ENCODE measurements at places on chromosomes 7 and 10. TPM values are rescaled to one million over a fixed set of nuclear protein-coding genes. Genes with fewer than 3 reads are reported as not detected.

- H3K4me1 ChIP-seq: peaks cover 11% of the 10 kb centered on the region
- no peaks in the 10 kb centered on the region for H3K27me3 ChIP-seq
- H3K36me3 ChIP-seq: no peaks in the 10 kb centered on the region
- no peak overlapping the region for H3K27ac ChIP-seq
- DNase-seq: no peak
- no peak overlapping the region for H3K4me3 ChIP-seq
Measured at GRCh38 chr10:43041422-43042342, 35.2 kb upstream of the RET start.

DNA sequence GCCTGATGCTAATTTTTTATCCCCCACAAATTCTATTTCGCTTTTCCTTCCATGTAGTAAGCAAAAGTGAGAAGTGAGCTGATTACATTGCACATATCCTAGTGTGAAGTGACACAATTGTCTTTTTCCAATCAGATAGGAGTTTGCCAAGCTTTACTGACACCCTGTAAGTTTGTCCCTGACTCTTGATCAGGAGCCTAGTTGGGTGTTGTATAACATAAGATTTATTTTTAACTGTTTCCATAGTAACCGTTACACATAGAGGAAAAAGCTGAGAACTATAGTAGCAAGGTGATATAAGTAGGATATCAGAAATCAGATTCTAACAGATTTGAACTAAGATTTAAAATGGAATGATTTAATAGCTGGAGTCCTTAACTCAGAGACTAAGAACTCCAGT, 31.2 kb downstream of the EXOC4 start:
- no peak for DNase-seq
- no peak overlapping the region for H3K4me3 ChIP-seq
- H3K4me1 ChIP-seq: peaks cover 13% of the 10 kb centered on the region
- no peaks in the 10 kb centered on the region for H3K36me3 ChIP-seq

GRCh38 chr7:101900103-101900502, 82.7 kb downstream of the CUX1 start:
- H3K36me3 ChIP-seq: no peaks in the 10 kb centered on the region
- no peaks in the 10 kb centered on the region for H3K27me3 ChIP-seq
- no peaks in the 10 kb centered on the region for H3K4me1 ChIP-seq
- no peak overlapping the region for H3K27ac ChIP-seq
- DNase-seq: no peak
- no peak overlapping the region for H3K4me3 ChIP-seq

Gene NPSR1
- not detected for total RNA-seq

Gene XRCC2
- total RNA-seq: 30.0 TPM

DNA sequence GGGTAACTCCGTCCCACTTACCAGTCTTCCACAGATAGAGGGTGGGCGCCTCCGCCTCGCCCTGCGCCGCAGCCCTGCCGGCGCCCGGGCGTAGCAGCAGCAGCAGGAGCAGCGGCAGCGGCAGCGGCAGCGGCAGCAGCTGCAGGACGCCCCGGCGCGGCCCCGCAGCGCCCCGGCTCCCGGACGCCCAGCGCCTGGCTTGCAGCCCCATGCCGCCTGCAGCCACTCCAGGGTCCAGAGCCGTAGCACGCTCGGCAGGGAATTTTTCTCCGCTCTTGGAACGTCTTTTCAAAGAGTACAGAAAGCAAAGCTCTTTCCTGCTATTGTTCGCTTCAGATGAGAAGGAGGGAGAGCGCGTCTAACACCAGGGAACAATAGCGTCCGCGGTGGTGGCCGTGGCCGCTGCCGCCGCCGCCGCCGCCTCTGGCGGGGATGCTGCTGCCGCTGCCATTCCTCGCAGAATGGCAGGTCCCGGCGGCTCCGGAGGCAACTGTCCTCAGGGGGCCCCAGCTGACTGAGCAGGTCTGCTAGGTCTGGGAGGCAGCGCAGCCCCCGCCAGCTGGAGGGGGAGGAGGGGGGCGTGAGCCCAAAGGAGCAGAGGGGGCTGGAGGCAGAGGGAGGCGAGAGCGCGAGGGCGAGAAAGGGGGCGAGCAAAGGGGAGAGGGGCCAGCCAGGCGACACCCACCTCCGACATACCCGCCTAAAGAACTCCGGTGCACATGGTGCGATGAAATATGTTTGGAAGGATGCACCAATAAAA, at the start of gene THSD7A:
THSD7A (minus strand) TSS at position 463 of the 760 bp plus-strand sequence; CDS start at position 211, 252 bp downstream.
- peak; percentile 78 for DNase-seq
- H3K27ac ChIP-seq: no peak within 1 kb of the TSS
- H3K4me3 ChIP-seq: peak within 1 kb of the TSS; percentile 68
- H3K36me3 ChIP-seq: no peaks in the 10 kb centered on the region

Gene CDNF
- total RNA-seq: 1.8 TPM

- H3K27me3 ChIP-seq: no peaks in the 10 kb centered on the region
- no peak for DNase-seq
- H3K4me1 ChIP-seq: no peaks in the 10 kb centered on the region
- no peaks in the 10 kb centered on the region for H3K36me3 ChIP-seq
- no peak overlapping the region for H3K27ac ChIP-seq
Measured at GRCh38 chr7:30842542-30843451, 68.9 kb upstream of the AQP1 start.

- no peak overlapping the region for H3K27ac ChIP-seq
- no peak overlapping the region for H3K4me3 ChIP-seq
- DNase-seq: no peak
- peaks cover 8% of the 10 kb centered on the region for H3K27me3 ChIP-seq
Measured at GRCh38 chr7:31699050-31699449, 12.0 kb downstream of the PPP1R17 start.

- no peaks in the 10 kb centered on the region for H3K4me1 ChIP-seq
- no peak for DNase-seq
- H3K4me3 ChIP-seq: no peak overlapping the region
- no peak overlapping the region for H3K27ac ChIP-seq
Measured at GRCh38 chr7:44077681-44078091, 4.6 kb downstream of the POLM start.

Gene COL28A1
- 0.60 TPM for total RNA-seq

GRCh38 chr10:3978174-3978573, 193.2 kb upstream of the KLF6 start:
- no peaks in the 10 kb centered on the region for H3K36me3 ChIP-seq
- no peaks in the 10 kb centered on the region for H3K27me3 ChIP-seq
- no peak overlapping the region for H3K4me3 ChIP-seq
- no peak for DNase-seq
- H3K4me1 ChIP-seq: peaks cover 13% of the 10 kb centered on the region

- no peaks in the 10 kb centered on the region for H3K27me3 ChIP-seq
- H3K4me3 ChIP-seq: no peak overlapping the region
- no peak overlapping the region for H3K27ac ChIP-seq
- no peak for DNase-seq
Measured at GRCh38 chr10:5622186-5622960, 44.0 kb downstream of the ASB13 start.

- no peak for DNase-seq
- no peak overlapping the region for H3K4me3 ChIP-seq
- no peak overlapping the region for H3K27ac ChIP-seq
- no peaks in the 10 kb centered on the region for H3K27me3 ChIP-seq
- no peaks in the 10 kb centered on the region for H3K4me1 ChIP-seq
Measured at GRCh38 chr10:14485986-14486385, 155.3 kb upstream of the FRMD4A start.

Gene HOXA5
- total RNA-seq: not detected

Gene ADAM22
- total RNA-seq: 10.7 TPM

Gene FFAR4
- total RNA-seq: 0.04 TPM

GRCh38 chr10:3838460-3839437, 53.7 kb upstream of the KLF6 start:
- no peaks in the 10 kb centered on the region for H3K4me1 ChIP-seq
- H3K4me3 ChIP-seq: no peak overlapping the region
- no peaks in the 10 kb centered on the region for H3K36me3 ChIP-seq
- H3K27ac ChIP-seq: no peak overlapping the region
- DNase-seq: no peak

Gene PTPRZ1
- total RNA-seq: 154 TPM

DNA sequence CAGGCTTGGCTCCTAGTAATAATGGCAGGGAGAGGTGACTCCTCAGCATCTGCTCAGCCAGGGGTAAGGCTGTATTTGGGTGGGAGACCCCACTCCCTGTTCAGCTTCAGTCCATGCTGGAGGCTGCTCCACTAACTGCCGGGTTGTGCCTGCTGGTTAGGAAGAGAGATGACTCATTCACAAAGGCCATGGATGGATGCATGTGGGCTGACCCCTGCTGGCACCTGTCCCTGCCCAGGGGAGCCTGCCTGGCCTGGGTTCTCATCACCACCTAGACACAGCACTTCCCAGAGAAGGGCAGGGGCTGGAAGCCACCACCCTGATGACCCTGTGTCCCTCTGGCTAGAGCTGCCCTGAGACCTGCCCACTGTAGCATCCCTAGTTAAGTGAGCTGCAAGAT, 59.0 kb downstream of the VSTM4 start:
- no peak for DNase-seq
- no peaks in the 10 kb centered on the region for H3K36me3 ChIP-seq
- no peaks in the 10 kb centered on the region for H3K4me1 ChIP-seq
- H3K27ac ChIP-seq: no peak overlapping the region

- peak; percentile 92 for DNase-seq
- peaks cover 6% of the 10 kb centered on the region for H3K27me3 ChIP-seq
- H3K36me3 ChIP-seq: no peaks in the 10 kb centered on the region
- H3K4me3 ChIP-seq: peak within 1 kb of the TSS; percentile 83
Measured at GRCh38 chr10:119650692-119651513, at the start of gene BAG3. TSS of gene BAG3 (plus strand) at chr10:119651380. CDS start at chr10:119651676, 296 bp downstream.

GRCh38 chr7:93055543-93056107, 62.2 kb downstream of the SAMD9 start:
- DNase-seq: peak; percentile 62
- no peaks in the 10 kb centered on the region for H3K27me3 ChIP-seq
- H3K36me3 ChIP-seq: no peaks in the 10 kb centered on the region
- H3K27ac ChIP-seq: no peak overlapping the region
- H3K4me1 ChIP-seq: no peaks in the 10 kb centered on the region
- H3K4me3 ChIP-seq: no peak overlapping the region

Gene ADGRA1
- not detected for total RNA-seq

Gene BNIP3
- 312 TPM for total RNA-seq

DNA sequence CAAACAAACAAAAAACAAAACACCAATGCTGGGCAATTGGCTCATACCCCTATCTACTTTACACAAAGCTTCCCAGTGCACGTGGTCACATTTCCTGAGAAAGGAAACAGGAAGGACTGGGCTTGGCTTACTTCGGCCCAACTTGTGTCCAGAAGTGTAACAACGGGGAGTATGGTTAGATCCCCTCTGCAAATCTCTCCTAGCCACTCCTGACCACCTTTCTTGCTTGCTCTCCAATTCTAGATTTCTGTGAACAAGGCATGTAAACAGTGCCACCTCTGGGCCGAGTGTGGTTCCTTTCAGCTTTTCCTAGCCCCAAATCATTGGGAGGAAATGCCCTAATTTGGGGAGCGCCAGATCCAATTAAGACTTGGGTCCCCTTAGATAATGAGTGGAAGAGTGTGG, 21.0 kb upstream of the FRAT2 start:
- H3K36me3 ChIP-seq: no peaks in the 10 kb centered on the region
- no peak overlapping the region for H3K27ac ChIP-seq
- H3K4me3 ChIP-seq: no peak overlapping the region
- H3K27me3 ChIP-seq: no peaks in the 10 kb centered on the region
- DNase-seq: peak; percentile 64

Gene CDK14
- 52.3 TPM for total RNA-seq

DNA sequence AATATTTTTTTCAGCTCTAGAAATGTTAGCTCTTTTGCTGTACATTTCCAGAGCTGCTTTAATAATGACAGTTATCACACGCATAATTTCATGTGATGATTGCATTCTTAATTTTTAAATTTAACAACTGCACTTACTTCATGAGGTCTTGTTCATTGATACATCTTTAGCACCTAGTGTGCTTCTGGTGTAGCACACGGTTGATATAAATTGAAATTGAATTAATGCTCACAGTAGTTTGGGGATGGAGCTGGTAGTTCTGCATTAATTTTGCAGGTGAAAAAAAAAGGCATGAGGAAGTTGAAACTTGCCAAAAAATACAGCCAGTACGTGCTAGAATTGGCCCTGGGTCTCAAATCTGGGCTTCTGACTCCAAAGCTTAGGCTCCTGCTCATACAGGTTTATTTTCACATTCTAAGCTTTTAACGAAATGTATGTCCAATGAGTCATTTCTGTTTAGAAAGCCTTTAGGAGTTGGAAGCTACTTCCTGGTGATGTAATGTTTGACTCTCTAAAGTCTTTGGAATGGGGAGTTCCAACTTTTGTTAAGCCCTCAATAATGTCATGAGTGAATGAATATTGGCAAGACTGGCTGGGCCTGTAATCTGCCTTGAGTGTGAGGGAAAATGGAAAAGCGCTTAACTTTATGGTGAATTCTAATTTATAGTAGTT, 62.5 kb downstream of the DAGLB start:
- H3K36me3 ChIP-seq: no peaks in the 10 kb centered on the region
- H3K4me3 ChIP-seq: no peak overlapping the region
- H3K27me3 ChIP-seq: no peaks in the 10 kb centered on the region
- DNase-seq: no peak

GRCh38 chr7:4066206-4066605, 615.9 kb upstream of the FOXK1 start:
- H3K4me1 ChIP-seq: peaks cover 23% of the 10 kb centered on the region
- DNase-seq: no peak
- H3K4me3 ChIP-seq: no peak overlapping the region

DNA sequence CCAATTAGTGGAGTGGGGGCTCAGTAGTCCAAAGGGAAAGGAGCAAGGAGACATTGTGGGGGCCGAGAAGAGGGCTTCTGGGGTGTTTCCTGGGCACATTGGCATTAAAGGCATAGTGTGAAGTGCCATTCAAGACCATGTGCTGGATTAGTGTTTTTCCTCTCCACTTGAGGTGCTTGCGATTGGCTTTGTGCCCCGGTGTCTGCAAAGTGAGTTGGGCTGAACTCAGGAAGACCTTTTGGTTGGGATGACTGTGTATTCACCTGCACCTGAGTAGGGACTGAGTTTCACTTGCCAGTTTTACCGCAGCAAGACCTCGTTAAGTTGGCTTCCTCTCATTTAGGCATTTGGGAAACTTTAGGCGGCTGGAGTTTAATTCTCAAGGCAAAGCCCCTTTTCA, 73.0 kb downstream of the TCF7L2 start:
- peaks cover 52% of the 10 kb centered on the region for H3K4me1 ChIP-seq
- no peak overlapping the region for H3K4me3 ChIP-seq
- H3K27ac ChIP-seq: no peak overlapping the region

Data from neural progenitor cell (in vitro differentiated cells).